ENCODE measurements at places on chromosomes 13 and 19. TPM values are rescaled to one million over a fixed set of nuclear protein-coding genes. Genes with fewer than 3 reads are reported as not detected.

CRLF1 gene
- total RNA-seq, result not detected

CD70 gene
- 0.52 TPM for total RNA-seq

HS6ST3 gene
- not detected for total RNA-seq

OR7D2 gene
- total RNA-seq, result not detected

- H3K27me3 ChIP-seq, result peaks cover 7% of the 10 kb centered on the region
- DNase-seq, result no peak
- H3K4me3 ChIP-seq, result no peak overlapping the region
- H3K36me3 ChIP-seq, result no peaks in the 10 kb centered on the region
- H3K4me1 ChIP-seq, result no peaks in the 10 kb centered on the region
Observed at GRCh38 chr19:13004273-13004672, 9.0 kb downstream of the NFIX start.

- peaks cover 8% of the 10 kb centered on the region for H3K36me3 ChIP-seq
- H3K4me1 ChIP-seq, result no peaks in the 10 kb centered on the region
- no peak overlapping the region for H3K27ac ChIP-seq
- no peaks in the 10 kb centered on the region for H3K27me3 ChIP-seq
- DNase-seq, result no peak
- H3K4me3 ChIP-seq, result no peak overlapping the region
Observed at GRCh38 chr13:41680900-41681299, 223.6 kb downstream of the RGCC start.

DNA sequence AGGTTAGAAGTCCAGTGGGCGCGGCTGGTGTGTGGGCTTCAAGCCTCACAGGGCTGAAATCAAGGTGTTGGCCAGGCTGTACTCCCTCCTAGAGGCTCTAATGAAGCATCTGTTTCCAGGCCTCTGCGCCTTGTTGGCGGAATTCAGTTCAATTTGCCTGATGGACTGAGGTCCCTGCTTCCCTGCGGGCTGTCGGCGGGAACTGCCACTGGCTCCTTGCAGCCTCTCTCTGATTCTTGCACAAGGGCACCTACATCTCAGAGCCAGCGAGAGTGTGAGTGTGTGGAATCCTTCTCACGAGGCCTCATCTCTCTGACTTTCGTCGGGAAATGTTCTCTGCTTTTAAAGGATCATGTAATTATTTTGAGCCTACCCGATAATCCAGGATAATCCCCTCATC is 128.6 kb downstream of the DLEU7 start:
- no peak overlapping the region for H3K4me3 ChIP-seq
- no peak overlapping the region for H3K27ac ChIP-seq
- peaks cover 20% of the 10 kb centered on the region for H3K4me1 ChIP-seq
- no peaks in the 10 kb centered on the region for H3K36me3 ChIP-seq
- H3K27me3 ChIP-seq, result peaks cover 5% of the 10 kb centered on the region

GRCh38 chr13:50082426-50083281 is 67.4 kb downstream of the KCNRG start:
- peak; percentile 88 for DNase-seq
- H3K4me1 ChIP-seq, result peaks cover 12% of the 10 kb centered on the region
- peak overlapping the region; percentile 69 for H3K27ac ChIP-seq

DNA sequence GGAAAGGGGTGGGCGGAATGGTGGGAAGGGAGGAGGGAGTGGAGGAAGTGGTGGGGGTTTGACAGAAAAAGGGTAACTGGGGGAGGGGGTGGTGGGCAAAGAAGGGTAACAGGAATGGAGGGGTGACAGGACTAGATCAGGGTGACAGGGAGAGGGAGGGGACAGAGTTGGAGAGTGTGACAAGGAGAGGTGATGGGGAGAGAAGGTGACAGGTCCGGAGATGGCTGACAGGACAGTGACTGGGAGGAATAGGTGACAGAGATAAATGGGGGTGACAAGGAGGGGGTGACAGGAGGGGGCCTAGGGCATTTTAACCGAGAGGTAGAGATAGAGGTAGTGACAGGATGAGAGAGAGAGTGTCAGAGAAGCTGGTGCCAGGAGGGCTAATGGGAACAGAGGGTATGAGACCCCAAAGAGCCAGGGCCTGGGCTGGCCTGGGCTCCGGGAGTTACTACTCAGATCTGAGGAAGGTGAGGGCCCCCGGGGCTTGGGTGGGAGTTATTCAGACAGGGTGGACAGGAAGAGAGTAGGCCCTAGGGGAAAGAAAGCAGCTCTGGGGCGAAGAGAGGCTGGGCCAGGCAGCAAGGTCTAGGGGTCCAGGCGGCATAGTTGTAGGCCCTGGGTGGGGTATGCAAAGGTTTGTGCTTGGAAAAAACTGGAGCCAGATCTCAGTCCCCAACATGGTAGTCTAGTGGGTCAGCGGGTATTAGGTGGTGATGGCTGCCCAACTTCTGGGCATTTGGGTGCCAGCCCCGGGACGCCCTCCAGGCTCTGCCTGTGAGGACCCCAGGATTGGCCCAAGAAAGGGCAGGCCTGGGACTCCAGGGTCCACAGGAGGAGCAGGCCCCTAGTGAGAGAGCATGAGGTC is 660 bp downstream of the CIC start:
- peaks cover 26% of the 10 kb centered on the region for H3K36me3 ChIP-seq
- H3K27me3 ChIP-seq, result no peaks in the 10 kb centered on the region
- peak overlapping the region; percentile 96 for H3K27ac ChIP-seq
- peak overlapping the region; percentile 44 for H3K4me3 ChIP-seq

DNA sequence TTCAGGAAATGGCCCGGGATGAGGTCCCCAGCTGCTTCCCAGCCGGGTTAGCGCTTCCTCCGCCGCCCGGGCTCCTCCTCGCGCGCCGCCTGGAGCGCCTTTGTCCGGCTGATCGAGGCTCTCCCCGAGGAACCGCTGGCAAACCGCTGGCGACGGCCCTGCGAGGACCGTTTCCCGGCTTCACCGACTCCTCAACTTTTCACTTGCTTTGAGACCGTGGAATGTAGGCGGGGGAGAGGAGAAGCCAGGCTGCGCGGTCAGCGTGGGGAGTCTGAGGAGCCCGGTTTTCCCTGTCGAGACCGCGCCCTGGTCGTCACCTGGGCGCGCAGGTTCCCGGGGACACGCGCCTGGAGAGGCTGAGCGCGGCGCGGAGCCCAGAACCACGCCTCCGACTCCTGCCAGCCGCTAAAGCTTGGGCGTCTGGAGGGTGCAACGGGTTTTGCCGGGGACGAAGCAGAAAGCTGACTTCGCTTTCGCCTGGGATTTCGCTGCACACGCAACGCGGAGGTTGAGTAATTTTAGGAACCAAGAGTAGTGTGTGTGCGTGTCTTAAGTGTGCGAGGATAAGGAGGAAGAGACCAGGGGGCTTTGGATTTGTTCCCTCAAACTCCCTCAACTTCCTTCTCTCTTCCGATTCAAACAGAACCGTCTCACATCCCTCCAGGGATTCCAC is 7.3 kb upstream of the DGKH start:
- peak; percentile 62 for DNase-seq
- H3K4me3 ChIP-seq, result peak overlapping the region; percentile 62
- no peaks in the 10 kb centered on the region for H3K36me3 ChIP-seq
- H3K4me1 ChIP-seq, result peaks cover 19% of the 10 kb centered on the region
- no peak overlapping the region for H3K27ac ChIP-seq

GRCh38 chr19:16849168-16849567 is 20.0 kb downstream of the SIN3B start:
- H3K4me3 ChIP-seq, result no peak overlapping the region
- no peaks in the 10 kb centered on the region for H3K27me3 ChIP-seq
- DNase-seq, result no peak
- no peaks in the 10 kb centered on the region for H3K4me1 ChIP-seq

- H3K4me3 ChIP-seq, result no peak overlapping the region
- DNase-seq, result no peak
- peaks cover 36% of the 10 kb centered on the region for H3K4me1 ChIP-seq
Observed at GRCh38 chr19:944663-945241, 18.9 kb downstream of the ARID3A start.

GRCh38 chr13:114062754-114063153 is 69.7 kb downstream of the RASA3 start:
- H3K4me3 ChIP-seq, result no peak overlapping the region
- H3K4me1 ChIP-seq, result peaks cover 85% of the 10 kb centered on the region
- peaks cover 22% of the 10 kb centered on the region for H3K36me3 ChIP-seq
- no peak for DNase-seq
- no peaks in the 10 kb centered on the region for H3K27me3 ChIP-seq

DNA sequence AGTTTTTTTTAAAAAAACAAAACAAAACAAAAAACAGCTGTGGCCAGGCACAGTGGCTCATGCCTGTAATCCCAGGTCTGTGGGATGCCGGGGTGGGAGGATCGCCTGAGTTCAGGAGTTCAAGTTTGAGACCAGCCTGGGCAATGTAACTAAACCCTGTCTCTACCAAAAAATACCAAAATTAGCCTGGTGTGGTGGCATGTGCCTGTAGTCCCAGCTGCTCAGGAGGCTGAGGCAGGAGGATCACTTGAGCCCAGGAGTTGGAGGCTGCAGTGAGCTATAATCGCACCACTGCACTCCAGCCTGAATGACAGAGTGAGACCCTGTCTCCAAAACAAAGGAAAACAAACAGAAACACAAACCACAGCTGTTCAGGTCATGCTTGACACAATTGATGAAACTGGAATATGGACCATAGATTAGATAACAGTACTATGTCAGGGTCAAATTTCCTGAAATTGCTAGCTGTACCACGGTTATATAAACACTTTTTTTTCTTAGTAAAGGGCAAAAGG is 6.9 kb upstream of the ANGPTL4 start:
- no peaks in the 10 kb centered on the region for H3K36me3 ChIP-seq
- DNase-seq, result no peak
- no peak overlapping the region for H3K27ac ChIP-seq

GRCh38 chr13:43908156-43909126 is 28.7 kb downstream of the LACC1 start:
- peak; percentile 57 for DNase-seq
- H3K27me3 ChIP-seq, result no peaks in the 10 kb centered on the region
- H3K27ac ChIP-seq, result no peak overlapping the region
- no peaks in the 10 kb centered on the region for H3K4me1 ChIP-seq
